HuH-7 (cell line): ENCODE measurements at places on chromosomes 11 and 22.

GRCh38 chr11:102325088-102325487, 7.8 kb downstream of the BIRC3 start:
- no peak for DNase-seq

DNA sequence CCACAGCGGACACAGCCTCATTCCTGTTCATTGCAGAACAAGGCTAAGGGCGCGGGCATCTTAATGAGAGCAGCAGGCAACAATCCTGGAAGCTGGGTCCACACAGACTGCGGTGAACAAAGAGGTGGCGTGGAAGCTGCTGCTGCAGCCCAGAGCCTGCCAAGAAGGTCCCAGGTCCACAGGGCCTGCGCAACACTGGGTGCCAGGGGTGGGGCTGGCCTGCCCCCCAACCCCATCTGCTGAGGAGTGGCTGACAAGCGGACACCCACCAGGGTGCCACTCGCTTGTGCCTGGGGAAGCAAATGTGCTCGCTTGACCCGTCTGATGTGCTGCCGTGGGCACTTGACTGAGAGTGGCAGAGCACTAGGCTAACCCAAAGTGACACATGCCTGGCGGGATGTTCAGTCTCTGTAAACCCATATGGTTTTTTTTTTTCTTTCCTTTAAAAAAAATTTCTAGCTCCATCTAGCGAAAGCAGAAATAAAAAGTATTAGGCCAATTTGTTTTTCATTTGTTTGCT, 83.2 kb upstream of the PITPNB start:
- DNase-seq: no peak

GRCh38 chr11:6443269-6444003, 2.6 kb upstream of the HPX start:
- peak; percentile 85 for DNase-seq

GRCh38 chr11:126945319-126945718, 55.3 kb downstream of the KIRREL3 start:
- no peak for DNase-seq

DNA sequence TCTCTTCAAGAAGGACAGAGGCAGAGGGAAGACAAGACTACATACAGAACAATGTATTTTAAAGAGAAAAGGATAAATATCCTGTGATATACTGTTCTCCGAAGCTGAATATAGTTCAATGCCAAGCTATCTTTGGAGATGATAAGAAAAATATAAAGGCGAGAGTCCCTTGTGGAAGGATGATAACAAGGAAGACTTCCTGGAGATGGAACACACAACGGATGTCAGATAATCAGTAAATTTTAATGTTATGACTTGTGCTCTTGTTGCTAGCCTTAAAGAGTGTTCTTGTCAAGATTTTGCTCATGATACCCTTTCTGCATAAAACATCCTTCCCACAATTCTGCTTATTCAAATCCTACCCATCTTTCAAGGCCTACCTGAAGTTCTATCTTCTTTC, 6.8 kb upstream of the CTR9 start:
- DNase-seq: no peak

DNA sequence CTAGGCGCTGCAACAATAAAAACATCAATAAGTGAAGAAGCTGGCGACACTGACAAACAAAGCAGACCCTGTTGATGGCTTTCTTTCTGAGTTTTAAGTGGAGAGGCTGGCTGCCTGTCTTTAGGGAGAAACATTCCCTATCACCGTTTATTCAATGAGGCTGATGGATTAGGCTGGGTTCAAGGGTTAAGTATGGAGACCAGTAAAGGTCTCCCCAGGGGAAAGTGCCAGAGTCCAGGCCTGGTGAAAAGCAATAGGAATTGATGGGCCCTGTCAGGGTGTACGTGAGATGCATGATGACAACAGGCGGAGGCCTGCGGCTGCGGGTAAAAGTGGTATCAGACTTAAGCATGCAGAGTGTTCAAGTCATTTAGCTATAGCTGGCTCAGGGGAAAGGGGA, 102.6 kb downstream of the ALX4 start:
- DNase-seq: no peak

- no peak for DNase-seq
These were observed 50.5 kb upstream of the ZBED5 start for GRCh38 chr11:10908215-10908951.

- no peak for DNase-seq
These were observed 62.4 kb downstream of the NELL1 start for GRCh38 chr11:20731676-20732215.

DNA sequence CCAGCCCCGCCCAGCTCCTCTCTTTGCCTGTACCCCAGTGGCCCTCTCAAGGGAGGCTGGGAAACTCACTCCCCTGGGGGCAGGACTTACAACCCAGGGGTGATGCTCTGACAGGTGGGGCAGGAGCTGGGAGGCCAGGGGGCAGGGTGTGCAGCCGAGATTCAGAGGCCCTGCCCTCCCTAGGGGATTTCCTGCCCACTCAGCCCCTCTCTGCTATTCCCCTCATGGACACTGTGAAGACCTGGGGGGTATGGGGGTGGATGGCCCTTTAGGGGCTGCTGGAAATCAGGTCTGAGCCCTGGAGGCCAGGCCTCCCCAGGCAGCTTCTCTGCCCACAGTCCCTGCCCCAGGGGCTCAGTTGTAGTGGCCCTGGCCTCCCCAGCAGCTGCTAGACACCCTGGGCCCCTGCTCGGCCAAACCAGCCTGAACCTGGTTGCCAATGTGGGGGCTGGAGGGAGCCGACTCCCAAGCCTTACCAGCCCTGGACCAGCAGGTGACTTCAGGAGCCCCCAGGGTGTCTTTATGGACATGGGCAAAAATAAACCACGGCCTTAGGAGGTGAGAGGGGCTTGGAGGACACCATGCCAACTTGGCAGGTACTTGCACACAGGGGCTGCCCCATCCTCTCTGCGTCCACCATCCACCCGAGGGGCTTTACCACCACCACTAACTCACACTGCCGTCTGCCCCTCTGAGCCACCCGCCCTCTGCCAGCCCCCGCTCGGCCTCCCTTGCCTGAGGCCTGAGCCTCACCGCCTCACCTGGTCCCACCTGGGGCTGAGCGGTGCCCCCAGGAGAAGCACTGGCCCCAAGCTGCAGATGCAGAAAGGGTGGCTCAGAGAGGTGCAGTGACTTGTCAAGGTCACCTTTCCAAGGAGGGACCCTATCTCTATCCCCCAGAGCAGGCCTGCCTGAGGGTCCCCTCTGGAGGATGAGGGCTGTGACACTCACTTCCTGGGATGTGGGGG, 2.8 kb upstream of the PHLDA2 start:
- no peak for DNase-seq

- peak; percentile 15 for DNase-seq
These were observed 51.5 kb downstream of the FAM181B start for GRCh38 chr11:82682003-82682751.
